NCI-H1694 treated with DMSO at 0.1 percent for 48 hours (cell line): ENCODE measurements at places on chromosomes 1 and 21.

DNA sequence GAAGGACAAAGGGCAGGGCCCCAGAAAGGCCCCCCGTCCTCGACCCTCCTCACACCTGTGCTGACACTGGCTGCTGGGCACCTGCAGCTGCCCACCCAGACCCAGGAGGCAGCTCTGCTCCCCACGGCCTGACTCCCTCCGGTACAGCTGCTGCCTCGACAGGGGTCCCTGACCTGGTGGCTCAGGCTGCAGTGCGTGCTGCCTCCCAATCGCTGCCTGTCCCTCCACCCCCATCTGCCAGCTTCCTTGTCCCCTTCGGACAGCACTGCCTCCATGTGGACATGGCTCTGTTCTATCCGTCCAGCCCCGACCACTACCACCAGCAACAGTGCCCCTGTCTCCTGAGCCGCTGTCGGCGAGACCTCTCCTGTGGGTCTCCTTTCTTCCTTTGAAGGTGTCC is 4.1 kb downstream of the NOC2L start:
- DNase-seq: no peak

DNA sequence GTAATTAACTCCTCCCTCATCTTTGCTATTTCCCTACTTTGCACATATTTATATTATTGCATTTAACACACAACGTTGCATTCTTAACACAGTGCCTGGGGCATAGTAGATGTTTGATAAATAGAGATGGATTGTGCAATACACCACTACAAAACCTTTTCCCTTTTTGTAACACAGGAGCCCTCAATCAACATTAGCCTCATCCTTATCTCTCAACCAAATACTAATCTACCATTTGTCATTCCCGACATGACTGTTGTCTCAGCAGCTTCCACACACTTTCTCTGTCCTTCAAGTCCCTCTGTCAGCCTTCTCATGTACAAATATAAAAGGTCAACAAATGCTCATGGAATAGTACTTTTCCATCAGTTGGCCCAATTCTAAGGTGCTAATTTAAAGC is 78.9 kb upstream of the KCNK2 start:
- no peak for DNase-seq

- no peak for DNase-seq
Observed at GRCh38 chr21:16421965-16422364, 692.2 kb downstream of the USP25 start.

DNA sequence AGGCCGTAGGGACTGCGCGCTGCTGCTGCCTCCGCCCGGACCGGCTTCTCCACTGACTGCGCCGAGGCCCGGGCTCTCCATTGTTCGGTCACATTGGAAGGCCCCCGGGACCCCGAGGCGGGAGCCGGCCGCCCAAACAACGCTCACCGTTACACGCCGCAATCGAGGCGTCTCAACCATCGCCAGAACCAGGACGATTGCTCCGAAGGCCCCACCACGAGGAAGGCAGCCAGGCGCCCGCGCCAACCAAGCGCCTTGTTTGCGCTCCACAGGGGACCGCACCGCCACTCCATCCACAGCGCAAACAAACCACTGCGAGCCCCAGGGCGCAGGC is 595 bp downstream of the GLUL start:
- DNase-seq: no peak

DNA sequence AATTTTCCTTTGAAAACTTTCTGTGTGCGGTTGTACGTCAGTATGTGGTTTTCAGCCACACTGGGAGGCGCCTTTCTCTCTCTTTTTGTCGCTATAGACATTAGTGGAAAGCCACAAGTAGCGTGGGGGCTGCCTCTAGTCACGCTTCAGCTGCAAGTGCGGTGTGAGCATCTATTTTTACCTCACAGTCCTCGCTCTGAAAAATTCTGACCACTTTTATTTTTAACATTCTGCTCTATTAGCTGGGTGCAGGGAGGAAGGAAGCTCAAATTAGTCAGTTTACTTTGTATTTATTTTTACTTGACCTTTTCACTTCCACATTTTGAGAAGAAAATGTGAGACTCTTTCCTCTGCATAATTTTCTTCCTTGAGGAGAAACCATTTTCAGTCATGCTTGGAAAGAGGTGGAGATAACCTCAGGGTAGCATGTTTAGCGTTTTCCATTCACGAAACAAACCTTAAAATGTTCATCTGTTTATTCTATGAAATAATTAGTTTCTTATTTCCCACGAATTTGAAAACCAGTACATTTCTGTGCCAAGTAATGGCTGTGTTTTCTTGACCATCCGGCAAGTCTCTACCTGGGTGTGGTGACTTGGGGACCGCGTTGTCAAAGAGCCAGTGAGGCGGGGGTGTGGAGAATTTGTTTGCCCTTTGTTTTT is 35.6 kb downstream of the ADARB1 start:
- no peak for DNase-seq

- DNase-seq: no peak
Observed at GRCh38 chr1:19768353-19769210, 31.1 kb downstream of the TMCO4 start.

GRCh38 chr1:116472431-116472961 is 98.3 kb downstream of the CD58 start:
- DNase-seq: no peak

- DNase-seq: no peak
Observed at GRCh38 chr1:11350265-11350664, 77.3 kb downstream of the UBIAD1 start.

GRCh38 chr1:36464605-36465393 is 615 bp upstream of the MRPS15 start:
- DNase-seq: no peak

DNA sequence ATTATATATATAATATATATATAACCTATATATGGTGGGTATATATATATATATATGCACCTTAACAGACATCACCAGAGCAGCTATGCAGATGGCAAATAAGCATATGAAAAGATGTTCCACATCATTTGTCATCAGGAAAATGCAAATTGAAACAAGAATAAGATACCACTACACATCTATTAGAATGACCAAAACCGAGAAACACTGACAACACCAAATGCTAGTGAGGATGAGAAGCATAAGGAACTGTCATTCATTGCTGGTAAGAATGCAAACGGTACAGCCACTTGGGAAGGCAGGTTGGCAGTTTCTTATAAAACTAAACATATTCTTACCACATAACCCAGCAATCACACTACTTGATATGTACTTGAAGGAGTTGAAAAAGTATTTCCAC is 219.8 kb upstream of the PRMT6 start:
- no peak for DNase-seq

- no peak for DNase-seq
Observed at GRCh38 chr1:219090607-219091006, 83.1 kb upstream of the LYPLAL1 start.

DNA sequence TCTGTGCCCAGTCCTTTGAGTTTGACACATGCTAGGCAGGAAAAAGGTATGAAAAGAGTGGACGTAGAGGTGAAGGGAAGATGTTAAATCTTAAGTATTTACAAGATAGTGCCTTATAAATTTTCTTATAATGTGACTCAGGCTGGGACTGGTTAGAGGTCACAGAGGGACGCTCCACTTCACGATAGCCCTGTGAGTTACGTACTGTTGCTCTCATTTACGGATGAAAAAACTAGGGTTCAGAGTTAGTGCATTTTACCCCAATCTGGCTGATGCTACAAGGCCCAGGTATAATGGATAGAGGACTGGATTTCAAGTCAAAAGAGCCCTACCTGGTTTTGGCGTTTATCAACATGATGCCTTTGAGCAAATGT is 1.4 kb upstream of the TUT4 start:
- DNase-seq: no peak

DNA sequence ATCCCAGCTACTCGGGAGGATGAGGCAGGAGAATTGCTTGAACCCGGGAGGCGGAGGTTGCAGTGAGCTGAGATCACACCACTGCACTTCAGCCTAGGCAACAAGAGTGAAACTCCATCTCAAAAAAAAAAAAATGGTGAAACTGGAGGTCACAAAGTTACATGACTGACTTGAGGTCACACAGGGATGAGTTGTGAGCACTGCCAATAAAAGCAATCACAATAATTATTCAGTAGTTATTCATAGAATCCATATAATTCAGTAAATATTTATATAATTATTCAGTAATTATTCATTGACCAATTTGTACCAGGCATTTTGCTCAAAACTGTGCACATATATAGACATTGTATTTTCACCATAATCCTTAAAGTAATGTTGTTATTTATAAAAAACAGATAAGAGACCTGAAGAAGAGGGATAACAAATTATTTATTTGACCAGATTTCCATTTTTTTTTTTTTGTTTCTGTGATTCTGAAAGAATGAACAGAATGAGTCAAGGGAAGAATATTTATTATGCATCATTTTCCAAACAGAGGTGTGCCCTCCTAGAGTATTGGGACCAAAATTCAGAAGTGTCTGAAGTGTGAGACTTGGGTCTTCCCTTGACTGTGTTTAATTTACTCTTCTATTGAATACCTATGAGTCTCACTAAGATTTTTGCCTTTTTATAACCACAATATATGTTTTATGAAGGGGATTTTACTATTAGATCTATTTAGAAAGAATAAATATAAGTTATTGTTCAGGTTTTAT is 43.0 kb downstream of the PRKAB2 start:
- DNase-seq: no peak

- DNase-seq: no peak
Observed at GRCh38 chr1:147560765-147561471, 19.6 kb downstream of the BCL9 start.

DNA sequence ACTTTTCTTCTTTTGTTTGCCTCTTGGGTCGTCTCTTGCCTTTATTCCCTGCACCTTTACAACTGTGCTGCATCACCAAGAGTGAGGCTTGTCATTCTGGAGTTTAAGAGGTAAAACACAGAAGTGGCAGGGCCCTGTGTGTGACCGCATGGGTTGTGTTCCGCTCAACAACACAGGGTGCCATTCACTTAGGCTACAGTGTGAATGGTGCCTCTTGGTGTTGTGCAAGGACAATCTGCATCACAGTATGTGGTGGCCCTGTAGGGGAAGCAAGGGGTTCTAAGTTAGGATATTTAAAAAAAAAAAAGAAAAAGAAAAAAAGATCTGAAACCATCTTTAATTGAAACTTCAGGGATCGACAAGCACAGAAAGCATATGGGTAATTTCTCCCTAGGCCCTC is 38.2 kb downstream of the BRINP2 start:
- DNase-seq: no peak

GRCh38 chr1:207578796-207579435 is 66.0 kb upstream of the CR1L start:
- DNase-seq: no peak

- no peak for DNase-seq
Observed at GRCh38 chr1:43870306-43870705, 63.3 kb upstream of the ARTN start.

GRCh38 chr1:50257940-50258685 is 149.4 kb downstream of the ELAVL4 start:
- DNase-seq: no peak
